ENCODE measurements at places on chromosomes 12 and 14. TPM values are rescaled to one million over a fixed set of nuclear protein-coding genes. Genes with fewer than 3 reads are reported as not detected.

Gene CPM
- total RNA-seq: 29.8 TPM

Gene MYO1H
- total RNA-seq: not detected

Gene VCPKMT
- 3.6 TPM for total RNA-seq

Gene NDRG2
- 0.50 TPM for total RNA-seq

Gene C12orf50
- total RNA-seq: under 0.01 TPM

Gene SRGAP1
- total RNA-seq: 17.5 TPM

Gene POTEM
- total RNA-seq: not detected

All from fibroblast of lung (primary cell).